ENCODE measurements at places on chromosomes 12 and 14.

DNA sequence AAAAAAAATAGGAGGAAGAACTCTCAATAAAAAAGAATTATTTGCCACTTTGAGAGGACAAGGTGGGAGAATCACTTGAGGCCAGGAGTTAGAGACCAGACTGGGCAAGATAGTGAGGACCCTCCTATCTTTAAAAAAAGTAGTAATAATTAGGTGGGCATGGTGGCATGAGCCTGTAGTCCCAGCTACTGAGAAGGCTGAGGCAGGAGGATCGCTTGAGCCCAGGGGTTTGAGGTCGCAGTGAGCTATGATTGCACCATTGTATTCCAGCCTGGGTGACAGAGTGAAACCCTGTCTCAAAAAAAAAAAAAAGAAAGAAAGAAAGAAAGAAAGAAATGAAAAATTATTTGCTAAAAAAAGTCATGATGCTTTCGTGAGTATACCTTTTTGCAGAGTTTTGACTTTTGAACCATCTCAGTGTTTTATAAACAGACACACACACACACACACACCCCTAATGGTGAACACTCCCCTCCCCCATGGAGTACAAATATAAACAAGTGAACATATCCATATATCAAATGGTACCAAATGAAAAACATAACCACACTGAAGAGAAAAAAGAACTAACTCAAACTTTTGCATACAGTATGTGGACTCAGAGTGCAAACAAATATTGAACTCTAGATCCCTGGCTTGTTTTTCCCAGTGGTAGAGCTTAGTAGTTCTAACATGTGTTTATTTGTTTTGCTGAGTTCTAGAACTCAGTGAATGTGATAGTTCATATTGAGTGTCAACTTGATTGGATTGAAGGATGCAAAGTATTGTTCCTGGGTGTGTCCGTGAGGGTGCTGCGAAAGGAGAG is 27.7 kb upstream of the DNM1L start:
- DNase-seq, result no peak

- DNase-seq, result no peak
Observed at GRCh38 chr14:65237023-65237814, 134.9 kb upstream of the MAX start.

DNA sequence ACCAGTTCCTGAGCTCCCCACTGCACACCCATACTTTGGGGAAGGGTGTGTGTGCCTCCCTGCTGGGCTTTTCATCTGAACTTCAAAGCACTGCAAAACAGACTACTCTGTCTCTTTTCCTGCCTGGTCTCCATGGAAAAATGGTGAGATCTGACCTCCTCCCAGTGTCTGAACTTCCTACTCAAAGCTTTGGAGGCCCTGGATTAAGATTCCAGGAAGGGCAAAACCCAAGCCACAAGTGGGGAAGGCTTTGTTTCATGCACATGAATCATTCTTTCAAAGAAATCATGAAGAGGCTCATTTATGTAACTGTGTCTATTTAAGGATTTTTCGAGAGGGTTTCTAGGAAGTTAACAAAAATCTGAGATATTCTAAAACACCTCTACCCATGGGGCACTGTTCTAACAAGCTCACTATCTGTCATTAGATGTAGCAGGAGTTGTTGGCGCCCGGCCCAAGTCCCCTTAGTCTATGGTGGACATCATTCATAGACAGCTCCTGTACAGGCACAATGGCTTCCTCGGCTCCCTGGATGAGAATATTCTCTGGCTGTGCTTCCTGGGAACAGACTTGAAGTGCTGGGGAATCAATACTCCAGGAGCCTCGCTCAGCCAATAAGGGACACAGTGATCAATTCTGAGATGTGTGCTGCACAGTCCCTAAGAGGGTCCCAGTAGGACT is 224.0 kb downstream of the KTN1 start:
- DNase-seq, result no peak

- DNase-seq, result no peak
Observed at GRCh38 chr12:4938900-4939299, 29.2 kb downstream of the KCNA1 start.

GRCh38 chr14:84162633-84163032 is 1367.3 kb upstream of the FLRT2 start:
- no peak for DNase-seq

GRCh38 chr12:67797753-67798152 is 149.2 kb downstream of the DYRK2 start:
- no peak for DNase-seq

DNA sequence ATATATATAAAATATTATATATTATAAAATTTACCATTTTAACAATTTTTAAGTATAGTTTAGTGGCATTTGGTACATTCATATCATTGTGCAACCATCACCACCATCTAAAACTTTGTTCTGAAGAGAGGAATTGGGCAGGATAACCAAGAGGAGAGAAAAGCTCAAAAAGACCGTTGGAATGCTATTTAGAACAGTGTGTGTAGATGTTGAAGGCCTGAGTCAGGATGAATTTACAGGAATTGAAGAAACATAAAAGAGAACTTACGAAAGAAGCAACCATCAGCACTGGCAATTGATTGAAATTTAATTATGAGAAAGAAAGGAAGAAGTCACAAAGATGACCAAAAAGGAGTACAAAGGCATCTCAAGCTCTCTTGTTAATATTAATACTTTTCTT is 196.9 kb upstream of the PWP1 start:
- no peak for DNase-seq

GRCh38 chr12:33575346-33575745 is 135.7 kb upstream of the SYT10 start:
- DNase-seq, result no peak

DNA sequence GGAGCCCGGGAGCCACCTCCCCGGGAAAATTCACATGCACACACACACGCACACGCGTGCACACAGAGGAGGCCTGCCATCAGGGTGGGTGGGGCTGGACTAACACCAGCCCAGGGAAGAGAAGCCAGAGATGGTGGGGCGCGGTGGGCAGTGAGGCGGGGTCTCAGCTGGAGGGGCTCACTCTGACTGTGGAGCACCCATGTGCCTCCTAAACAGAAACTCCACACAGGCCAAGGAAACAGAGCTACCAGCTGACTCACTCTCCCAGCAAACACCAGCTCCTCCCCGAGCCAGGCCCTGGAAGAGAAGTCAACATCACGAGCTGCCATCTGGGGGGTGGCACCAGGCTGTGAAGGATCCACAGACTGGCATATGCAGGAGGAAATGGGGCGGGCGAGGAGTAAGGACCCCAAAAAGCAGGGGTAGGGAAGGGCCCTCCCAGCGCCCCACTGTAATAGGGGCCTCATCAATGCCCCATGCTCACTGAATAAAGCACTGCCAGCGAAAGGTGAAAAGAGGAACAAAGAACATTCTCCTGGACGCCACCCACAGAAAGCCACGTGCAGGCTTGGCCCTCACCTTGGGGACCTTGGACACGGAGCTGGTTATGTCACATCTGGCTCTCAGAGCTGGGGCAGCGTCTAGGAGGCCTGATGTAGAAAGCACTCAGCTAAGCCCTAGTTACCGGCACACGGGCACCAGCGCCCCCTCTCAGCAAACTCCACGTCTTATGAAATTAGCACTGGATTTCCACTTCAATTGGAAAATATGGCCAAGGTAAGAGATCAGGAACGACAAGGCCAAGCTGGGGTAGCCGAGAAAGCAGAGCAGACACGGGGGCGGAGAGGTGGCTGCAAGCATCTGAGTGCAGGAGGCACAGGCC is 8.4 kb upstream of the INF2 start:
- DNase-seq, result peak; percentile 86

DNA sequence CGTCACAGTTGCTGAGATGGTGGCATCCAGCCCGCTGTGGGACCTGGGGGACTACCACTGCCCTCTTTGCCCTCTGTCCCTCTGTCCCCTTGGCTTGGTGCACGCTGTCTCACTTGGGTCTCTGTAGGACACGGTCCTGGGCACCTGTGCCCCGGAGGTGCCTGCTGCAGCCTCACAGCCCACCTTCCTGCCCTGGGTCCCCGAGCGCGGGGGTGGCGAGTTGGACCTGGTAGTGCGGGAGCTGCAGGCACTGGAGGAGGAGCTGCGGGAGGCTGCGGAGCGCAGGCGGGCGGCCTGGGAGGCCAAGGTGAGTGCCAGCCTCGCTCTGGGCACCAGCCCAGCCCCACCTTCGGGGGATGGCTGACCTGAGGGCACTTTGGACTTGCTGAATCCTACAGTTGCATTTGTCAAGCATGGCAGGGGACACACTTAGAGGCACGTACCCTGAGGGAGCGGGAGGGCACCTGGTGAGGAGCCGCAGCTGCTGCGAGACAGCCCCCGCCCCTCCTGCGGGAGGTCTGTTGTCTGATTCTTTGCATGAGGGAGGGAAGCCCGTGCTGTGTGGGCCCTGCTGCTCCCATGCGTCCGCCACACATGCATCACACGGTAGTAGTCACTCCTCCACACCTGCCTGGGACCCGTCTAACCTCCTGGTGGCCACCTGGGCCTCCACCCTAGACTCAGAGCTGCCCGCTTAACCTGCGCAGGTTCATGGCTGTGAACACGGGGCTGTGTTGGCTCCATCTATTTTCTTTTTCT is 6.8 kb downstream of the TEDC1 start:
- no peak for DNase-seq

DNA sequence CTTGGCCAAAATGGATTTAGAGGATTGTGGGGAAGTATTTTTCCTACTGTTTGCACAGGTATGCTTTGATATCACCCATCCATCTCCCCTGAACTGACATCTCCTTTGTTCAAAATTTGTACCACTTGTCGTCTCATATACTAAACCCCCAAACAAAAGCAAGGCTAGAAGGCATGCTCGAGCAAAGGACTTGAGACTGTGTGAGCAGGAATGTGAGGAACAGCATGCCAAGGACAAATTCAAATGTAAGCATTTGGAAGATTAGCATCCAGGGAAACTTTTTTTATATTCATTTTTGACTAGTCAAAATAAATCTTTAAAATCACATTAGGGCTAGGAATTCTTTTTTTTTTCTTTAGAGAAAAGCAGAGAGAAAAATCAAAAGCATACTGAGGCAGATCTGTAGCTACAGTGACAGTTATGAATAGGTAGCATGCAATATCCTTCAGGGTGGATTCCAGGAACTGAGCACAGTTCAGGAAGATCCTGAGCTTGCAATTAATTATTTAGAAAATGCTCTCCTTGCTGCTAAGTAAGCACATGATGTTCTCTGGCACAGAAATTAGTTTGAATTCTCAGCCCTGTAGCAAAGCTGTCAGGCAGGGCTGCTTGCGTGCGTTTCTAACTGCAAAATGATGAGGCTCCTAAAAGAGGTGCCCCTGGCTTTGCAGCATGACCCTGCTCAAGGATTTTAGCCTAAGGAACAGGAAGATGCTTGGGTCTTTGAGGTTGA is 327.7 kb downstream of the LRIG3 start:
- no peak for DNase-seq

DNA sequence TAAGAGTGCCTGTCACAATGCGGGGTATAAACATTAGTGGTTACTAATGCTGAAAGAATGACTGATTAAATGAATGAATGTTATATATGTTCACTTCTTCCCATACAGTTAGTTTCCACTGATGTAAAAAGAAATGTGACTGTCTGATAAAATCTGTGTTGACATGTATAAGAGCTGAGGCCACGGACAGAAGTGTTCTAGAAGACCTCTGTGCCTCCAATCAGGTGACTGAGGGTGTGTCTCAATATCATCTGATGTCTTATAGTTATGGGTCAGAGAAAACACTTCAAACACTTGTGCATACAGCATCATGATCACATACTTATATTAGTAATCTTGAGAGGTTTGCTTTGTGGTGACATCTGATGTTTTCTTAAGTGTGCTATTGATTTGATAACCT is 183.4 kb downstream of the TTC7B start:
- no peak for DNase-seq

GRCh38 chr14:102603293-102603907 is 11.0 kb downstream of the RCOR1 start:
- no peak for DNase-seq

DNA sequence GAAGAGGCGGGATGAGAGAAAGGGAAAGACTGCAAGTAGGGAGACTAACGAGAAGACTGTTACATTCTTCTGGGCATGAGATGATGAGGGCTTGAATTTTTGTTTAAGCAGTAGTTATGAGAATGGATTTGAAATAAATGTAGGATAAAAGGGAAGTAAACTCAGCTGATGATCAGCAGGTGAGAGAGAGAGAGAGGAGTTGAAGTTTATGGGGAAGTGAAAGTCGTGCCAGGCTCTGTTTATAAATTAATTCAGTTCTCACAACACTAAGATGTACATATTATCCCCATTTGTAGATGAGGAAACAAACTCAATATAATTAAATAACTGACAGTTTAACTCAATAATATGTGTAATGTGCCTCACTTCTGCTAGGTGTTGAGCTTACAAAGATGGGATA is 170.0 kb upstream of the RMST start:
- DNase-seq, result no peak

DNA sequence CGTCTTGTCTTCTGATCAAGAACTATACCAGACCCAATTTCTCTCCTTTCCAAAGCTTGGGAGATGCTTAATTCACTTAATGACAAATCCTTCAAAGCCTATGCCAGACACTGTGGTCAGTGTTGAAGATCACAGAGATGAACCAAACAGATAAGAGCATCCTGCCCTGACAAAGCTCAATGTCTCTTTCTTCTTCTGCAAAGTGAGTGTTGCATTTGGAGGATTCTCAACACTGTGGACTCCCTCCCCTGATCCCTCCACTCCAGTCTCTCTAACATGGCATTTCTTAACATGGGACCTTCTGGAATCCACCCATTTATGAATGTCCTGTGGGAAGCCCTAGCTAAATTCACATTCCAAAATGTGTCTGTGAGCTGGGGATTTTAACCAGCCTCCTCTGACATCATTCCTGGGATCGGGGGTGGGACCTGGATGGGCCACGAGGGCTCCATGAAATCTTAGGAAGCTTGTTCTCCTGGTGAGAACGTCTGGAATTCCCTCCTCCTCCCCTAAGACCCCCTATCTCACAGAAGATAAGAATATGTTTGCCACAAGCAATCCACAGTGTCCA is 20.3 kb downstream of the SYNE3 start:
- no peak for DNase-seq

DNA sequence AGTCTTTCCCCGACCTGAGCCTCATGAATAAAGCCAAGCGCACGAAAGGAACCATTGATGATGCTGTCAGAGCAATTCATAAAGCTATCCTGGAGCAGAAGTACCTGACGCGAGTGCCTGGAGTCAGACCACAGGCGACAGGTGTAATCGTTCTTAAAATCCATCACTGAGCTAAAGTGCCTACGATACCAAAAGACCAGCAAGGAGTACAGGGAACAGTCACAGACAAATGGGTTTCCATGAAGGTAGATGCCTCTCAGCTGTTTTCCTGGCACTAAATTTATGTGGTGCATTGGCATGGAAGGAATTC is 1.4 kb upstream of the PCED1B start:
- DNase-seq, result no peak

- DNase-seq, result no peak
Observed at GRCh38 chr14:64857979-64858744, 21.5 kb downstream of the SPTB start.

Data from occipital lobe (tissue), 3 donors.